Sigmoid colon (tissue), 7 donors: ENCODE measurements at places on chromosomes 2 and 18. TPM values are rescaled to one million over a fixed set of nuclear protein-coding genes. Genes with fewer than 3 reads are reported as not detected.

DNA sequence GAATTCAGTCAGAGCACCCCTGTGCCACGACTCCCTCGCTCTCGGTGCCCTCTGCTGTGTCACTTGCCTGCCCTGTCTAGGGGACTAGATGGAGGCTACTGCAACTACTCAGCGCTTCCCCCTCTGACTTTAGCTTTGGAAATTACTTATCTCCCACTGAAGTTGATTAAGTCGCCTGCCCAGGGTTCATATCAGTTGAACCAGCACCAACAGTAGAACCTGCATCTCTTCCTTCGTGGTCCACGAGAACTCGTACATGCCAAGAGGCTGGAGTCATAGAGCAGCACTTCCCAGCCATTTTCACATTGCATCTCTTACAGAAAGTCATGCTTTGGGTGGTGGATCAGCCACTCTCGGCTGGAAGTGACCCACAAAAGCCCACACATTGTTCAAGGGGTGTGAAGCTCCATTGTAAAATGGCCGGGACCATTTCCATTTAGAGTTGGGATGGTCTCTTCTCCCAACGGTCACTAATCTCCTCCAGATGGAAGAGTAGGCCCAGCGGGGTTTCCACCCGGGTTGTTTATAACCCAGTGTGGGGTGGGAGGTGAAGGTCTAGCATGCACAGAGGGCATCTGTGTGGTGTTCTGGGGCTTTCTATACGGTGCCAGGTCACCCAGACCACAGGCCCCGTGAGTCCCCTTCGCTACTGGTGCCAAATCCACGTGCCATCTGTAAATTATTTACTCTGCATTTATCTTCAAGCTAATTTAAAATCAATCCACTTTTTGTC lies 38.0 kb downstream of the STEAP3 start:
- no peak for DNase-seq

DNA sequence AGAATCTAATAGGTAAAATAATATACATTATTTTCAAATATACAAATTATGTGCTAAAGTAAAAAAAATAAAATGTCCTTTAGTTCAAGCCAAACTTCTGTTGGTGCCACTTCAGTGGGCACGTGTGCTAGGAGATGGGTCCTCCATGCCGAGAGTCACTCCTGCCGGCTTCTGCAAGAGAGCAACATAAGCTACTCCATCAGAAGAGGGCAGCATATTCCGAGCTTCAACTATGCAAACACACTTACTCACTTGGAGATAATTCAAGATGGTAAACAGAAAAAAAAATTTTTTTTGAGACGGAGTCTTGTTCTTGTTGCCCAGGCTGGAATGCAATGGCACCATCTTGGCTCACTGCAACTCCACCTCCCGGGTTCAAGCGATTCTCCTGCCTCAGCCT lies 24.4 kb downstream of the CNOT11 start:
- no peak for DNase-seq

- no peak for DNase-seq
Measured at GRCh38 chr2:113230531-113230930, 48.2 kb downstream of the PAX8 start.

DNA sequence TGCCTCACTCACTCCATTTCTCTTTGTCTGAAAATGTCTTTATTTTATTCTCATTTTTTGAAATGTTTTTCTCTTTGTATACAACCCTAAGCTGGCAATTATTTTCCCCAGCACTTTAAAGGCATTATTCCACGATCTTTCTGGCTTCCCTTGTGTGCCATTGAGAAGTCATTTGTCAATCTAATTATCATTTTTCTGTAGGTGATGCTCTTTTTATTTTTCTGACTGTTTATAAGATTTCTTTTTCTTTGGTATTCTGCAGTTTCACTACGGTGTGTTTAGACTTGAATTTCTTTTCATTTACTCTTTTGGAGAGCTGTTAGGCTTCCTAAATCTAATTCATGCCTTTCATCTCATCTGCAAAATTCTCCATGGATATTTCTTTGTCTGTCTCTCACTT lies 8.1 kb downstream of the SCYGR4 start:
- no peak for DNase-seq

GRCh38 chr2:63898839-63899238 lies 57.1 kb downstream of the UGP2 start:
- no peak for DNase-seq

DNA sequence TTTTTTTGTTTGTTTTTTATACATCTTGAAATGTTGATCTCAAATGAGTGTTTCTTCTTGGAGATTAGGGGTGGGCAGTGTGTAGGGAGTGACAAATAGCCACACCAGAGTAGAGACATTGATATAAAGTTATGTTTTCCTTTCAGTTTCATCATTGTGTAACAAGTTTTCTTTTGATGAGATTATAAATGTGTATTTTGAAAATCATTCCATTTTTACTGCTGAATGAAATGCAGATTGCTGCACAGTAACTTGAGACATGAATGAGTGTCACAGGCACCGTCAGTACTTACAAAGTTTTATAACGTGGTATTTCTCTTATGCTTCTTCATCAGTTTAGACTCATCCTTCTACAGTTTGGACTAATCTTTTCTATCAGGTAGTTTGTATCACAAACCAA lies 370 bp downstream of the MEP1B start:
- DNase-seq, result no peak

- peak; percentile 32 for DNase-seq
Measured at GRCh38 chr18:47736376-47737140, 193.9 kb downstream of the SMAD2 start.

DNA sequence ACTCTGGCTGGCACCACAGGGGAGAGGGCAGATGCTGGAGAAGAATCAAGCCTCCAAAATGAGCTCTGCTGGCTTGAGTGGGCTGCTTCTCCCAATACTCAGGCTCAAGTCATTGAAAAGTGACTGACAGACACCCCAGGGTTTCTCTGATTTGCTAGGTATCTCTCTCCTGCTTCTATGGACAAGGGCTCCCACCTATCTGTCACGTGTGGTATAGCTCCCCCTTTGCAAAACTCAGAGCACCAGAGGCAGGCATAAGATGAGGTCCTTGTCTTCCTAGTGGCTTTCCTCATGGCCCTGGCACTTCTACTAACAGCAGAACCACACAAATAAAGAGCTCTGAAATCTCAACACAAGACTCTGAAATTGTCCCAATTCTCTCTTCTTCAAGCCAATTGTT lies 105.2 kb downstream of the GALNT14 start:
- no peak for DNase-seq

DNA sequence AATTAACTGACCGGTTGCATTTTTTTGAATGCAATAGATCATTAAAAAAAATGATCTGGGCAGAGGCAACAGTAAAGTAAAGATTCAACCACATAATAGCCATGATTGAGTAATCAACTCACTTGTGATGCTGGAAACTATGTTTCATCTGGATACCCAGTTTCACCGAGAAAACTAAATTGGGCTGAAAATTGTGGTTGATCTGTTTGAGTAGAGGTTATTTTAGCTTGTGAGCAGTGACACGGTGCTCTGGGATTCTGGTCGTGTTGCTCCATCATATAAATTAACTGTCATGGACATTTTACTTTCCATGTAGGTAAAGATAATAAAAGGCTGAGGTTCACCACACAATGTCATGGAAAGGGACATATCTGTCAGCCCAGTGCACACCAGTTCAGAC lies 58.7 kb downstream of the CD226 start:
- DNase-seq, result no peak

DNA sequence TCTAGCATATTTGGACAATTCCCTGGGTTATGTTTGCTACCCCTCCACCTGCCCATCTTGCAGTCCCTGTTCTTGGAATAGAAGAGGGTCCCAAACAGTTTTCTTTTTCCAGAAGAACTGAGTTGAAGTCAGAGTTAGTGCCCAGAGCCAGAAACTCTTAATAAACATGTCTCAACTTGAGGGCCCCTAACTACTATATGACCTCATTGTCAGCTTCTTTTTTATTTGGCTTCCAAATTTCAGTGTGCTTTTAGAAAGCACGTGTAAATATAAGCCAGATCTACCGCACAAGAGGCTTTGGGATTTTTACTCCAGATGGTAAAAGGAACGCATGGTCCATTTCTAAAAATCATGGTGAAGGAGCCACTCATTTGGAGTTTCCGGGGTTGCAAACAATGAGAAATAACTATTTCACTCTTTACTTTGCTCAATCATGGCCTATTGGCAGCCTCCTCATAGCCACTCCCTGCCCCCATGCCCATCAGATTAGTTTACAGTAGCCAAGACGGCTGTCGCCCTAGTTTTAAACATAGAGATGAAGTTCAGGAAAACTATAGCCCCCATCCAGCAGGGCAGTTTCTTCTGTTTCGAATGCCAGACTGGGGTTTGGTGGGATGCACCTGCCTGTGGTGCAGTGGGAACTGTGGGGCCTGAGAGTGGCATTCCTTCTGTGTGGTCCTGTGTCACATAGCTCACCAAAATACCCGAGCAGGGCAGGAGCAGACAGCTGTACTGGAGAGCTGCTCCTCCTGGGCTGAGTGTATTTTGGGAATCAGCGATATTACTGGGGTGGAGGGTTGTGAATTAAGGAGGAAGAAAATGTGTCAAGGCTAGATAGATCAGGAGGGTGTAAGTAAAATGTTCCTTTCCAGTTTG lies 1.7 kb downstream of the MAPRE3 start:
- DNase-seq, result no peak

GRCh38 chr18:10205151-10205550 lies 249.3 kb upstream of the APCDD1 start:
- no peak for DNase-seq

Gene QPCT
- 73.9 TPM for total RNA-seq

Gene LDLRAD4
- total RNA-seq, result 28.2 TPM

Gene PSMD14
- total RNA-seq, result 36.8 TPM
